WTC11 (cell line): ENCODE measurements at places on chromosomes 3 and 15. TPM values are rescaled to one million over a fixed set of nuclear protein-coding genes. Genes with fewer than 3 reads are reported as not detected.

- DNase-seq = no peak
These were observed 221.0 kb downstream of the RSRC1 start for GRCh38 chr3:158330870-158331269.

GRCh38 chr3:146241523-146242240 is 9.2 kb downstream of the PLSCR4 start:
- no peak for DNase-seq

- DNase-seq = no peak
These were observed 650.6 kb downstream of the ZPLD1 start for GRCh38 chr3:103085465-103085864.

- DNase-seq = no peak
These were observed 155.0 kb downstream of the ATP8B4 start for GRCh38 chr15:49964061-49964460.

GRCh38 chr3:64188810-64189560 is 36.3 kb downstream of the PRICKLE2 start:
- no peak for DNase-seq

GRCh38 chr3:140466535-140466934 is 211.3 kb upstream of the TRIM42 start:
- DNase-seq = no peak

DNA sequence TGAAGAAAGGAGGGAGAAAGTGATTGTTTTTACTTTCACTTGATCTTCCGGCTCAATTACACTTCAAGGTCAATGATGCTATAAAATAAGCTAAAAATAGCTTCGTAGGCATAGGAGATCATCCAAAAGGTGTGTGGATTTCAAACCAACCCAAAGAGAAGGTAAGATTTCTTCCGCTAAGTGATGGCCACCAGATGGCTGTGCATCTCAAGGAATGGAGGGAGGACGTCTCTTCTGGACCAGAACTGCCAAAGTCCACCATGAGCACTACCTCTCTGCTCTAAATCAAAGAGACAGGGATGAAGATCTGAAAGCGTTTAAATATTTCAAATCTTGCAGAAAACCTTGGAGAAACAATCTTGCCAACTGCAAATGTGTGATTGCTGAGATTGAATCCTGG is 199.1 kb upstream of the ZPLD1 start:
- DNase-seq = peak; percentile 26

DNA sequence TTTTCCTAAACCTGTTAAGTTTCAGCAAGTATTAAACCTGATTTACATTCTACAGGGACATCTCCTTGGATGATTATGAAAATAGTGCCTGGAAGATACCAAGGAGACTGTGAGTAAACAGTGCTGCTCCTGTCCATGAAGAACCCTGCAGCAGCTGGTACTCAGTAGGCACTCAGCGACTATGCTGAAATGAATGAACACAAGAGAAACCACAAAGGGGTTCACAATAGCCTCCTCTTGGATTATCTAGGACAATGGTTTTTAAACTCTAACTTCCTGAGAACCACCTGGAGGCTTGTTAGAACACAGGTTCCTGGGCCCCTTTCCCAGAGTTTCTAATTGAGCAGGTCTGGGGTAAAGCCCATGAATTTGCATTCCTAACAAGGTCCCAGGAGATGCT is 488.4 kb upstream of the UBE2E2 start:
- DNase-seq = no peak

GRCh38 chr3:105608623-105609022 is 241.9 kb downstream of the ALCAM start:
- peak; percentile 11 for DNase-seq

DNA sequence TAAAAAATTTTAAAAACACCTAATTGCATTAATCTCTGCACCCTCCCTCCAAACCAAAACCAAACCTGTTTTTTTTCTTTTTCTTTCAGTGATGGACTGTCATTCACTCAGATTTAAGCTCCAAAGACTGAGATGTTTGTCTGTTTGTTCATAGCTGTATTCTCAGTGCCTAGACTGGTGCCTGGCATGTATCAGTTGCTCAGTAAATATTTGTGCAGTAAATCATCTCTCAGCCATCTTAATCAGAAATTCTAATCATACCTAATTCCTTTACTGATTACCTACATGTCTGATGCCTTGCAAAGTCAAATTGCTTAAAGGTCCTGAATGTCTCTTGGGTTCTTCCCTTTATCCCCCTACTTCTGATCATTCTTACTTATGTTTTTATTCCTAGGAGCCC is 138.8 kb downstream of the ZNF609 start:
- no peak for DNase-seq

DNA sequence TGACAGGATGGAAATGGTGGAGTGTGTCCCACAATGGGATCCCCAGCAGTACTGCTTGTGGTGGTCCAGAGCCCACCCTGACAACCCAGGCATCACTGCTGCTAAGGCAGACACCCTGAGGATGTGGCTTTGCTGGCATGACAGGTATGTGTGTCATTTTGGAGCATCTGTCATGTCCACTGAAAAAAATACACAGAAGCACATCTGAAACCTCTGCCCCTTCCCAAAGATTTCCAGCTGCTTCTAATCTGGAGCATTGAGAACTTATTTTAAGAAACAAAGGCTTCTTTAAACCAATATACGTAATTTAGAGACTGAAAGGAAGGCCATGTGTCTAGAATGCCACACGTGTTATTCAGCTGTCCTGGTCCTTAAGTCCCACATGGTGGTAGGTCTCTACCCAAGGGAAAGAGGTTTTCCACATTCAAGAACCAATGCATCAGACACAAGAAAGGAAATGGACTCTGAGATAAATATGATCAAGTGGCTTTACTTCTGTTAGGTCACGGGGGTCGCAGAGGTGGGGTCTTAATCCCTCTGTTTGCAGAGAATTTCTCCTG is 88.3 kb downstream of the PDZRN3 start:
- DNase-seq = no peak

DNA sequence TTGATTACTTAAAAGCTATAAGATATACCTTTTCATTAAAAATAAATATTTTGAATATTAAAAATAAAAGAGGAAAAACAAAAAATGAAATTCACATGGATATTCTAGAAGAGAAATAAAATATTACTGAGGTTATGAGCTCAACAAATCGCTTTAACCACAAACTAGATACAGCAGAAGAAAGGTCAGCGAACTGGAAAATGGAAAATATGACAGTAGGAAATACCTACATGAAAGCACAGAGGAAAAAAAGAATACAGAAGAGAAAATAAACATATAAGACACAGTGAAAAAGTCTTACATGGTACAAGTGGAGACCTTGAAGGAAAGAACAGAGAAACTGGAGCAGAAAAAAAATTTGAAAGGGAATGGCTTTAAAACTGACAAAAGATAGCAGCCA is 33.2 kb downstream of the SCAPER start:
- DNase-seq = no peak

- DNase-seq = no peak
These were observed 11.2 kb downstream of the TGM4 start for GRCh38 chr3:44885618-44886017.

- no peak for DNase-seq
These were observed 19.9 kb downstream of the IQGAP1 start for GRCh38 chr15:90407871-90408317.

DNA sequence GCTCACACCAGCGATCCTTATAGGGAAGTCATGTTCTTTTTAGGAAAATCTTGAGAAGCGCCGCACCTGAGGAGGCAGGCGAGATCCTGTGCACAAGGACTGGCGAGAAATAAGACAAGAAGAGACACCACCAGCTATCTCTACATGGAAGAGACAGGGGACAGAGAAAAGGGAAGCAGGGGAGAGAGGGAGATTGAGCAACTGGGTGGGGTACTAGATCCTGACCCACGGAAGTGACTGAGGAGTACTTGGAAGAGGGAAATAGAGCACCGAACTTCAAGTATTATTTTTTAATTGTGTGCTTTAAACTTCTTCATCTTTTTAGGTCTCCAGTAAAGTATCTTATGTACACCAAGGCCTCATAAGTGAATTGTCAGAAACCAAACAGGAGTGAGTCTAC is 742.0 kb upstream of the LMCD1 start:
- no peak for DNase-seq

- no peak for DNase-seq
These were observed 42.3 kb downstream of the PSMD6 start for GRCh38 chr3:63980830-63981498.

- DNase-seq = no peak
These were observed 41.5 kb downstream of the KLHL25 start for GRCh38 chr15:85753261-85753660.

DNA sequence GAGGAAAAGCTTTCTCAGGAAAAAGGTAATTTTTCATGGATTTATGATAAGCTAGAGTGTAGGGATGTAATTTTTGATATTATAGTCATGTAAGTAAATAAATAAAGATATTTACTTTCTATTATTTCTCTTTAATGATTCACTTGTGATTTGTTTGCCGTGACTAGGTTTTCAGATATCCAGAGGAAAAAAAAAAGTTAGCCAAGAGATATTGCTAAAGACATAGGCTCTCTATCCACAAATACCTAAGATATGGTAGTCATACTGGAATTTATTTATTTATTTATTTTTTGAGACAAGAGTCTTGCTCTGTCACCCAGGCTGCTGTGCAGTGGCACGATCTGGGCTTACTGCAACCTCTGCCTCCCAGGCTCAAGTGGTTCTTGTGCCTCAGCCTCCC is 59.9 kb downstream of the AP4E1 start:
- DNase-seq = no peak

GRCh38 chr3:58404396-58404795 is 29.2 kb downstream of the PDHB start:
- no peak for DNase-seq

GRCh38 chr3:185251272-185251671 is 2.6 kb downstream of the EHHADH start:
- DNase-seq = no peak

- DNase-seq = peak; percentile 80
These were observed 22.7 kb upstream of the LCTL start for GRCh38 chr15:66588537-66588936.

GRCh38 chr3:94092086-94092485 is 29.2 kb downstream of the NSUN3 start:
- no peak for DNase-seq

GRCh38 chr3:127751782-127752181 is 70.5 kb downstream of the MGLL start:
- DNase-seq = no peak

DNA sequence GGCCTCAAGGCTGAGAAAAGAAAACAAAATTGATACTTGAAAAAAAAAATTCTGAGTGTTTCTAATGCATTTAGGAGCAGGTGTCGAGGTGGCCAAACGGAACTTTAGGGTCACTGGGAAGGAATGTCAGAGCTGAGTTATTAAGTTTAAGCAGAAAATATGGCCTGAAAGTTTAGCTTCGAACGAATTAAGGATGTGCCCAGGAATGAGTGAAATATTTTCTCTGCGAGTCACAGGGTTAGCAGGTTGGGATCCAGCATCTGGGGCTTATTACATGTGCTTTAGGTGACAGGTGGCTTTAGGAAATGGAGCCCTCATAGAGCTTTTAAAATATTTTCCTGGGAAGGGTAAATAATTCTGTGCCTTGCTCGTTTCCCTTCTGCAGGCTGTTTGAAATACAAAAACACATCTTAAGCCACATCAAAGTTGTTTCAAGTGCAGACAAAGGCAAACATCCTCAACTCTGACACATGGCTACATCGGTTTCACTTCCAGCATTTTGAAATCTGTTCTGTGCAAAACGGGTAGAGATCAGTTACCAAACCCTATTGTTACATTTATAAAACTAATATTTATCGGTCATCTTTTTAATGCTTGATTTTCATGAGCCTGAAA is 143.1 kb upstream of the ARRDC4 start:
- DNase-seq = no peak

GRCh38 chr3:122912772-122913538 is 114.6 kb downstream of the SEMA5B start:
- peak; percentile 31 for DNase-seq

DNA sequence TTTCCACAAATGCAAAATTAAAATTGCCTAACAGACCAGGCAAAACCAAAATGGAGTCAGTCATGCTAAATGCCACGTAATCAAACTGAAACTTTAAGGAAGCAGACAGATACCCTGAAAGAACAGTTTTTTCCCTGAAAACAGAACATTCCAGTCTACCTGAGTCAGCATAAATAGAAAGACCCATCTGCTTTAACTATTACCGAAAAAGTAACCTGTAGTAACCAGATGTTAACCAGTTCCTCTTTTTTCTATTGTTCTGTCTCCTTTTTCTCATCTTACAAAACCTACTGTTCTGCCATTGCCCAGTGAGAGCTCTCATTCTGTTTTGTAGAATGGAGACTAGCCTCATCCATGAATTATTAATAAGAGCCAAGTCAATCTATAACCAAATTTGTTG is 286.0 kb downstream of the CACNA2D3 start:
- no peak for DNase-seq

DNA sequence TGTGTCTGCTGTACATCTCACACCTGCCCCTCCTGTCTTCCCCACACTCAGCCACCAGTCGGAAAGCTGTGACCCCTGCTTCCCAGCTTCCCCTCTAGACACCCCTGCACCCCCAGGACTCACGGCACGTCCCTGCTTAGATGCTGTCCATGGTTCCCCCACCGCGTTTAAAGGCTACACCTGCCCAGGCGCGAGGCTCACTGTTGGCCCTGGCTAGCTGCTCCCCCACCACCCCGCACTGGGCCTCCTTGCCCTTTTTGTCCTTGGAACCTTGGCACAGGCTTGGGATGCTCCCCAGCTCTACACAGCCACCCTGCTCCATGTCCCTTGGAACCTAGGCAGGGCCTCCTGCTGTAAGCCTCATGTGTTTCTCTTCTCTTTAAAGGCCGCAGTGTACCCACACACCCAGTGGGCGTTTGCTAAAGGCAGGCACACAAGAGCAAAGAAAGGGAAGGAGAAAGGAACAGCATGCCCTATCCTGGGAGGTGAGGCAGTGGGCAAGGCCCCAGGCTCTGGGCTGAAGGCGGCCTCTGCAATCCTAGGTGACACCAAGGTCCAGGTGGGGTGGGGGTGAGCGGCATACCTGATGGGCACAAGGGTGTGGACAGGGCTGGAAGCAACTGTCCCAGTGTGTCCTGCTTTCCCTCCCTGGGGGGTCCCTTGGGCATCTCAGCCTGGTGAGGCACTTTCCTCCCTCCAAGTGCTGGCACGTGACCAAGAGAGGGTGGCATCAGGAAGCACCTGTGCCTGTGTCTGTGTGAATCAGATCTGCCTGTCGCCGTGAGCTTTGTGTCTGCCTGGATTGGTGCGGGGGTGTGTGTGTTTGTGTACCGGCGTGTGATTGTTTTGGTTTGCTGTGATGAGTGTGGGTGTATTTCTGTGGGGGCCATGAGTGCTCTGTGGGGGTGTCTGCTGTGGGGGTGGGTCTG is 54.4 kb downstream of the TPRA1 start:
- no peak for DNase-seq

GRCh38 chr3:187783098-187783497 is 37.8 kb upstream of the BCL6 start:
- DNase-seq = no peak

GRCh38 chr3:27756877-27757276 is 34.8 kb upstream of the EOMES start:
- DNase-seq = no peak

TUSC2 gene
- total RNA-seq = 34.7 to 41.1 TPM (median 38.0 TPM) in 3 replicates

PLD1 gene
- total RNA-seq = 3.2 to 4.0 TPM (median 3.6 TPM) in 3 replicates

NAALADL2 gene
- 1.2 to 1.6 TPM (median 1.2 TPM) in 3 replicates for total RNA-seq

LRRC31 gene
- total RNA-seq = not detected in 3 replicates

SKOR1 gene
- 0.09 to 0.22 TPM (median 0.11 TPM) in 3 replicates for total RNA-seq

SHC4 gene
- total RNA-seq = 0.44 to 0.63 TPM (median 0.46 TPM) in 3 replicates

MKRN2OS gene
- 0.48 to 0.87 TPM in 2 of 3 replicates, not detected in the other for total RNA-seq

GPR87 gene
- total RNA-seq = 0.16 TPM in 1 of 3 replicates, not detected in the others

SLC12A1 gene
- 0.15 to 0.39 TPM (median 0.39 TPM) in 3 replicates for total RNA-seq

PPP1R14D gene
- 0.25 TPM in 1 of 3 replicates, not detected in the others for total RNA-seq

MASP1 gene
- 2.2 to 3.5 TPM (median 3.1 TPM) in 3 replicates for total RNA-seq

HRH1 gene
- total RNA-seq = 0.05 TPM in 1 of 3 replicates, not detected in the others

MOBP gene
- 0.13 to 0.39 TPM in 2 of 3 replicates, not detected in the other for total RNA-seq

SLC15A2 gene
- total RNA-seq = 2.4 to 3.8 TPM (median 3.4 TPM) in 3 replicates

HYAL2 gene
- total RNA-seq = 58.0 to 65.6 TPM (median 62.9 TPM) in 3 replicates

LNP1 gene
- 6.7 to 7.9 TPM (median 6.8 TPM) in 3 replicates for total RNA-seq
